ENCODE measurements at places on chromosomes 4 and X. TPM values are rescaled to one million over a fixed set of nuclear protein-coding genes. Genes with fewer than 3 reads are reported as not detected.

Gene GPR82
- 0.13 TPM for polyA plus RNA-seq

Gene KCNE5
- 82.6 TPM for polyA plus RNA-seq

Gene CLCN4
- 14.7 TPM for polyA plus RNA-seq

Gene PRR32
- polyA plus RNA-seq = 106 TPM

Gene SPANXC
- polyA plus RNA-seq = not detected

Gene TLR1
- 3.1 TPM for polyA plus RNA-seq

Gene MAGEA2B
- not detected for polyA plus RNA-seq

Gene PNMA6F
- not detected for polyA plus RNA-seq

Gene ZBTB33
- 12.1 TPM for polyA plus RNA-seq

Gene PSAPL1
- polyA plus RNA-seq = not detected

Gene SPIN2A
- 3.4 TPM for polyA plus RNA-seq

- peak; percentile 6 for DNase-seq
Observed at GRCh38 chrX:119758731-119759247, 401 bp downstream of the SOWAHD start.

GRCh38 chr4:71270901-71271300, 67.9 kb upstream of the SLC4A4 start:
- no peak for DNase-seq

- DNase-seq = no peak
Observed at GRCh38 chr4:106344647-106344970, 24.0 kb downstream of the GIMD1 start.

DNA sequence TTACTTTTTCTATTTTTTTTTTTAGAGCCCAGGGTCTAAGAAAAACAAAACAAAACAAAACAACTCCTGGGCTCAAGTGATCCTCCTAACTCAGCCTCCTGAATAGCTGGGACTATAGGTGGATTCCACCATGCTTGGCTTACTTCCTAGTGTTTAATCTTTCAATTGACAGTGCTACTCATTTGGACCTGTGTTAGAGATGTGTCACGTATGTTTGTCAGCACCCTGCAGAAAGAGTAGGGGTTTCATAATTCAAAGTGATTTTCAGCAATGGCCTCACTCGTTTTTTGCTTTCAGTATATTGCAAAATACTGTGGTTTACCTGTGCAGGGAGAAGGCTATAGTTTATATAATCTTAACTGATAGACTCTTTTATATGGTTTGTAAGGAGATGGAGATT, 71.6 kb upstream of the TEX13D start:
- no peak for DNase-seq

DNA sequence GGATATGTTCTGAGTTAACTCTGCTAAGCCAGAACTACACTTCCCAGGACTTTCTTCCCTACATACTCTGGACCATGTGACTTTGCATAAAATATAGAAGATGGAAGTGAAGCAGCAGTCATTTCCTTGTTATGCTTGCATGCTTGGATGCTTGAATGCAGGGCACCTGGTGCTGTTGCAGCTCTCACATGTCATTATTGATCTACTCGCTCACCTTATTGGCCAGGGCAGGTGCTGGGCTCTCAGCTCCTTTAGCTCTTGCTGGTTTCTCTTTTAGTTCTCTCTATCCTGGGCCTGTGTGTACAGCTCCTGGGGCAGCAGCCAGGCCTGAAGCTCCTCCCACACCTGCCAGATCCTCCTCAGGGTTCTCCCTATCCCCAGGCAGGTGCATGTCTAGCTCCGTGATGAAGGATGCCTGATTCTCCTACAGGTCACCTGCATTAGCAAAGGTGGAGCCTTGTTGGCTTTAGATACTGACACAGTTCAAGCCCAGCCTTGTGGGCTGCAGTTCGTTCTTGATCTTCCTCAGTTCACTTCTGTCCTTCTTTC, 53.3 kb downstream of the MED28 start:
- DNase-seq = no peak

DNA sequence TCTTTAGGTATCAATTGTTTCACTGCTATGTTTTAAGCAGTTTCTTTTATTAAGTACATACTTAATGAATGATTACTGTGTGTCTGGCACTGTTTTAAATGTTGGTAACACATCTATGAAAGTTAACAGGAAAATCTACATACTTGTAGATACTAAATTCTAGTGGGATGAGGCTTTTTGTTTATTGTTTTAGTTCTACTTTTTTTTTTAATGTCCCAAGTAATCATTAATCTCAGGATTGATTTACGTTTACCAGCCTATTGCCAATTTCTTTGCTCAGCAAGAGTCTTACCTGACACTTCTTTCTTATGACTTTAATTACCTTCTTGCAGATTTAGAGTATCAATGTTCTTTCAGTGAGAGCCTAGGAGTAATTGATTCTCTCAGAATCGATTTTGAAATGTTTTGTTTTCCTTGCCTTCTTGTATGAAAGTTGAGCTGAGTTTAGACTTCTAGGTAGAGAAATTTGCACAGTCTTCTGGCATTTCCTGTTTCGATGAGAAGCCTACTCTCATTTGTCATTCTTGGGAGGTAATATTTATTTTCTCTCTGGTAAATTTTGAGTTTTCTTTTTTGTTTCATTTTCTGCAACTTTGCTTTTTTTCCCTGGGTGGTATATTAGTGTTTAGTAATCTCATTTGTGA, 235.2 kb upstream of the ANKRD50 start:
- DNase-seq = no peak

DNA sequence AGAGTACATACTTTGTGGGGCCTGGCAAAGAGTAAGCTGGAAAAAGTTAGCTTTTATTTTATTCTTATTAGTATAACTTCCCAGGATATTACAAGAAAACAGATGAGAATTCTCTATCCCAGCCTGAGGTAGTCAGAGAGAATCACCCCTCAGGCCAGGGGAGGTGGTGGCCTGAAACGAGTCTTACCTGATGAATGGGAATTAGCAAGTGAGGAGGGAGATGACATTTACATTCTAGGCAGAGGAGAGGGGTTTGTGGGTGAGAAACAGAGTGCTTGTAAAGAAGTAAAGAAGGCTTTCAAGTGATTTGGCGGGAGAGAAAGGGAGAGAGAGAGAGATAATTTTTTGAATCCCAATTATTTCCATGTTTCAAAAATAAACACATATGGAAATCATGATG, 39.3 kb upstream of the PDK3 start:
- DNase-seq = no peak

GRCh38 chr4:186169945-186170802, 21.2 kb upstream of the CYP4V2 start:
- no peak for DNase-seq

GRCh38 chr4:1684506-1685234, 557 bp upstream of the FAM53A start:
- no peak for DNase-seq

DNA sequence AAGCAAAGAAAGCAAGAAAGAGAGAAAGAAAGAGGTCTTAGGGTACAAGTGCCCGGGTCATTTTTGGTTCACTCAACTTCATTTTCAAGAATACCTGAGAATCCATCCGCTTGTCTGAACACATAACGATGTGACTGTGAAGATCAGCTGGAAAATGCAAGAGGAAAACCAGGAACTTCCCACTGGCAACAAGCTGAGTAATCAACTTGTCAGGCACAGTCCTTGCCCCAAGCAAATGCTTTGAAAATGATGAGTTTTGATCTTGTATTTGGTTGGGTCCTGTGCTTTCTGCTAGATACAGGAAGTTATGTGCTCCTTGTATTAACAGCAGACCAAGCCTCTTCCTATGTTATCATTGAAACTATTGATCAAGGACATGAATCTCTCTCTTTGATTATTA, 239.1 kb downstream of the ASMT start:
- DNase-seq = no peak

DNA sequence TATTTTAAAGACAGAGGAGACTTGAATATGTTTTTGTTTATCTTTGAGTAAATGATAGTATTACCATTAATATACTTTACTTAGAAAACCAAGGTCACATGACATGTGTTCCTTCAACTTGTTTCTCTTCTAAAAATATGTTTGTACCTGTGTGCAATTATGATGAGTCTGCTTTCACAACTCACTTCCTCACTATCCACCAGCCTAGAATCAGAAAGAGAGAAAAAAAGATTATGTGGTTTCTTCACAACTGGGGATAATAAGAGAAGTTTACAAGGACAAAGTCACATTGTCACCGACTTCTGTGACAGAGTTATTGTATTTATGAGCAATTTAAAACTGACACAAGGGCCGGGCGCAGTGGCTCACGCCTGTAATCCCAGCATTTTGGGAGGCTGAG, 1112.1 kb downstream of the RPA4 start:
- no peak for DNase-seq

GRCh38 chr4:147640331-147640730, 23.1 kb downstream of the TMEM184C start:
- DNase-seq = no peak

- DNase-seq = no peak
Observed at GRCh38 chrX:66675541-66675940, 36.7 kb upstream of the EDA2R start.

GRCh38 chrX:75156531-75156945, 455 bp upstream of the ABCB7 start:
- peak; percentile 10 for DNase-seq

DNA sequence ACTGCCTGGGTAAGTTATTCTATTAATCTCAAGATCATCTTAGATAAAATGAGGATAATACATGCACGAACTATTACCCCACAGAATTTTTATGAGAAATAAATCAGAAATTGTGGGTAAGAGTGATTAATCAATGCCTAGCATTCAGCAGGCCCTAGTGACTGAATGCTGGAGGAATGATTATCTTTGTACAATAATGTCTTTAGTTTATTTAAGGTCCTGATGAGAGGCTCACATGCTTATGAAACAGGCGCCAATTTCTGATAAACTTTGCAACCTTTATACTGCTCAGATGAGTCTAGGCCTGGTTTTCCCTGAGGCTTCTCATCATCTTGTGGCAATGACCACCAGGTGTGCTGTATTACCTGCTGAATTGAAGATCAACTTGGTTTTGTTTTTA, 27.8 kb upstream of the BMP2K start:
- no peak for DNase-seq

DNA sequence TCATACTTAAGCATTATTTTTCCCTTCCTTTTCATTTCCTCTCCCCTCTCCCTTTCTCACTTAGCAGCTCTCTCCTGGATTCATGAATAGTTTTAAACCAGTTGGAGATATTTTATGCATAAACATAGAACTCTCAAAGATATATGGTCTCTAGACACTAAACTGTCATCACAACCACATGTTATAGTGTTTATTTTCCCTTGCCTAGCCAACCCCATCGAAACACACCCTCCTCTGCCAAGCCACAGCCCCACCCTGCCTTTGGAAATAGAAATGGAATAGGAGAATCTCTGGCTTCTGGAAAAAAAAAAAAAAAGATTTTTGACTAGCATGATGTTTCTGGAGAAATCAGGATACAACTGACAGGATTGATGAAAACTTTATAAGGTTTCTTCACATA, 64.8 kb upstream of the RBPJ start:
- peak; percentile 54 for DNase-seq

GRCh38 chr4:84899616-84900015, 66.9 kb downstream of the WDFY3 start:
- DNase-seq = no peak

- DNase-seq = no peak
Observed at GRCh38 chr4:73864365-73864764, 4.8 kb upstream of the CXCL1 start.

DNA sequence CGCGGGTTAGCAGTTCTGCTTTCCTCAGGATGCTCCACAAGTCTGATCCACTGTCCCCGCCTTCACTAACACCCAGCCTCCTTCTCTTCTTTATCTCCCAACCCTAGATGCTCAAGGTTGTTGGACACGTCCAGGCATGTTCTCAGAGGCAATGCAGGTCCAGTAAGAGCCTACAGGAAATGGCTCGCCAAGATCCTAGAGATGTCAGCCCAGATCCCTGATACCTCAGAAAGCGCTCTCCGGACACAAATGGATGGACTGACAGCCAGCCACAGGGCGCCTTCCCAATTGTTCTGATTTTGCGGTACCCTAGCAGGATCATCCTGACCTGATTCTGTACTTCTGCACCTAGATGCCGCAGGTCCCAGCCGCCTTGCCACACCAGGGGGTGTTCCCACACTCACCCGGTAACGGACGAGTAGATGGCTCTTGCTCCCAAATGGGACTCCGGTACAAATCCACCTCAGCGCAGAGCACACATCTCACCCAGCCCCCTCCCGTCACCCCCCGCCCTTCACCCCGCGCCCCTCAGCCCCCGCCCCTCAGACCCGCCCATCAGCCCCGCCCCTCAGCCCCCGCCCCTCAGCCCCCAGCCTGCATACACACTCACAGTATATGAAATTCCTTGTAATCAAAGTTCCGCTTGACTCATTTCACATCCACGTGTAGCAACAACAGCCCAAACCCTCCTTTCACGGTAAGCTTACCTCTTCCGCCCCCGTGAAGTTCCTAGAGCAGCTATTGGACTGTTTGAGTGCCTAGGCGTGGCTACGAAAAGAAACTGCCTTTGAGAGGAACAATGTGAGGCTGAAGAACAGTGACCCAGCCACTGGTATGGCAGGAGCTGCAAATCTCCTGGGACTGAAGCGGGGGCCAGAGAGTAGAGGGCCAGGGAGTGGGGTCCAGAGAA, at the start of gene EDA2R:
TSS of gene EDA2R (minus strand) at position 488 of the 910 bp plus-strand sequence. CDS start 23,058 bp downstream, outside the sequence.
- DNase-seq = no peak

GRCh38 chrX:32289356-32289755, 922.0 kb downstream of the DMD start:
- DNase-seq = no peak

DNA sequence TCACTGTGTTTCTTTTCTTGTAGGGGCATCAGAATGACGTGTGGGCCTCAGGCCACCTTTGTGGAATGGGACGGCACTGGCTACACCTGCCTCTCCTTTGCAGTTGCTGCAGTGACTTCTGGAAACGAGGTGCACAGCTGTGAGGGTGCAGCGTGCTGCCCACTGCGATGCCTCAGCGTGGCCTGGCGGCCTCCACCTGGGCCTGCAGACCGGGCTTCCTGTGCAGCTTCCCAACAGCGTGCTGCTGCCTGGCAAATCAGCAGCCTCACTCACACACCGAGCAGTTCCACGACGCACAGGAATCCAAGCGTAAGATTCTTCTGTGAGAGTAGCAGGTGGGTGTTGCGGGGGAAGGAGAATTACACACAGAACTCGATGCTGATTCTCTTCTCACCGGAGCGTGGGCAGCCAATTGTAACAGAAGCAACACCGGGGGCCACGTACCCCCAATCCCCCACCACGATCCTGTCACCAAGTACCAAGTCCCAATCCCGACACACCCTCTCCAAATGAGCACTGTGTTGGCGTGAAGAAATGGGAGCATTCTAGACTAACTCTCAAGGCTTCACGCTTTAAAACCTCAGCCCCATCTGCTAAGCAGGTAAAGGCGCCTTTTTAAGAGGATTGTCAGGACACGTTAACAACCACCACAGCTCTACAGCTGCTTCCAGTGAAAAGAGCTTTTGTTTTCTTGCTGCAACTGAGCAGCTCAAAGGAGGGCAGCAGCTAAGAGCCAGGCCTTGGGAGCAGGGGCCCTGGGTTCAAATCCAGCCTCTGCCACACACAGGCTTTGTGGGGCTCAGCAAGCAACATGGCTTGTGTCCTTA, 16.9 kb downstream of the WDR1 start:
- DNase-seq = no peak

DNA sequence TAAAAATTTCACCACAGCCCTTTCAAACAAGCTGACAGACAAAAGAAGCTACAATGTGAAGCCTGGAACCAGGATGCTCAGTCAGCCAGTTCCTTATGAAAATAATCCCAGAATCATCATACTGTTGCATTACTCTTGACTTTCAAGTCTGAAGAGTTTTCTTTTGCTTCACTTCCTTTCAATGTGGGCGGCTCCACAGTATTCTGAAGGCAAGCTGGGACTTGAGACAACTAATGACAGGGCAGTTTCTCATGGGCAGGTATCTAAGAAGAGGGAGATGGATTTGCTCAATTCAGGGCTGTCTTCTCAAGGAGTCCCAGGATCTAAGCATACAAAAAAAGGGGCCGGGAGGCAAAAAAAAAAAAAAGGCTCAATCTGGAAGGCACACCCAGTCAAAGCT, 173.4 kb downstream of the PAPSS1 start:
- no peak for DNase-seq

GRCh38 chrX:117998171-117998570, 118.4 kb downstream of the KLHL13 start:
- DNase-seq = no peak
